ENCODE measurements at places on chromosomes 7 and 10.

- DNase-seq: no peak
Observed at GRCh38 chr7:85673876-85674275, 487.0 kb upstream of the SEMA3D start.

- DNase-seq: no peak
Observed at GRCh38 chr10:92880917-92881316, 32.6 kb downstream of the EXOC6 start.

DNA sequence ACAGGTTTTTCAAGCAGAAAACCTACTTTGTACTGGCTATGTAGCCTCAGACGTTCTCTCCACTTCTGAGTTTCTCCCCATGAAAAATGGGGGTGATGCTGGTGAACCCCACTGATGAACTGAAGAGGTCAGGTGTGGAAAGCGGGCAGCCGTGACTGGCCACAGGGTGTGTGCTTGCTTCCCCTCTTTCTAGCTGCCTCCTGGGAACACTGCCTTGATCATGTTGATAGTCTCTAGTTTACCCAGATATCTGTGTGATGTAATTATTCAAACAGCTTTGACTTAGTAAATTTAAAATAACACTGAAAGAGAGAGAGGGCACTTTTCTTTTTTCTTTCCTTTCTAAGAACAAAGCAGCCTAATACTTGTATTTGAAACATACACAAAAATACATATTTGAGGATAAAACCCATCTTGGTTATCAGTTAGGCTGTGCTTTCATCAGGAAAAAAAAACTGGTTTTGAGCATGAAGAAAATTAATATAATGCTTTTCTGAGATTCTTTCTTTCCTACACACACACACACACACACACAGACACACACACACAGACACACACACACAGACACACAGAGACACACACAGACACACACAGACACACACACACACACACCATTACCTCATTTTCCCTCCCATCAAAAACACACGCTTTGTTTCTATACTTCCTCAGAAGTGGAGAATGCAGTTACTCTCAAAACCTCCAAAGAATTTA lies 76.7 kb downstream of the MACC1 start:
- no peak for DNase-seq

DNA sequence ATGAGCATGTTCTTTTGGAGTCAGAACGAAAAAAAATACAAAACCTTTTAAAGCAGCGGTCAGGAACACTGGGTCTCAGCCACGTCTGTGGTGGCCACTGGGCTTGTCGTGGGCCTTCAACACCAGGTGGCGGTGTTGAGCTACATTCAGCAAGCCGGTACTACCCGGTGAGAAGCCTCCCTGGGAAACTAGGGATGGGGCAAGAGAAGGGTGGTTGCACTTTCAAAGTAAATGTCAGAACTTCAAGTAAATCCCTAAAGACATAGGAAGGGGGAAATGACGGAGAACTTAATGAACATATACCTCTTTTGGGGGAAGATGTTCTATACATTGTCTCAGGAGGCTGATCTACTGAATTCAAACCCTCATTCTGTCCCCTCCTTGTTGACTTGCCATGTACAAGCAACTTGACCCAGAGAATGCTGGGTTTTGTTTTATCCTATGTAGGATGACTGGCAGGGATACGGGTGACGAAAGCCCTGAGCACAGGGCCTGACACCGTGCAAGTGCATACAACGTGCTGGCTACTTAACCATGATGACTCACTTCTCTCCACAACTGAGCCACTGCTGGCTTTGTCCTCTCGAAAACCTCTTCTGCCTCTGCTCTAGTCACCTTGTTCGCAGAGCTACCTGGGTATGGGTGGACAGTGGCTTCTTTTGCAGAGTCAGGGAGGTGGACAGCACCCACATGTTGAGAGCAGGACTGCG lies 49.0 kb upstream of the BAMBI start:
- DNase-seq: peak; percentile 53

- no peak for DNase-seq
Observed at GRCh38 chr10:47030191-47030703, 119.0 kb downstream of the PTPN20 start.

GRCh38 chr10:49212783-49213182 lies 24.6 kb upstream of the TMEM273 start:
- no peak for DNase-seq

DNA sequence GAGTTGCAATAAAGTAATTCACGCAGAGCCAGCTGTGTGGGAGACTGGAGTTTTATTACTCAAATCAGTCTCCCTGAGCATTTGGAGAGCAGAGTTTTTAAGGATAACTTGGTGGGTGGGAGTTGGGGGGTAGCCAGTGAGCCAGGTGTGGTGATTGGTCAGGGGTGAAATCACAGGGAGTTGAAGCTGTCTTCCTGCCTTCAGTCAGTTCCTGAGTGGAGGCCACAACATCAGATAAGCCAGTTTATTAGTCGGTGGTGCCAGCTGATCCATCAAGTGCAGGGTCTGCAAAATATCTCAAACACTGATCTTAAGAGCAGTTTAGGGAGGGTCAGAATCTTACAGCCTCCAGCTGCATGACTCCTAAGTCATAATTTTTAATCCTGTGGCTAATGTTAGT lies 3.3 kb upstream of the CYP51A1 start:
- no peak for DNase-seq

GRCh38 chr10:33239257-33239656 lies 95.2 kb downstream of the NRP1 start:
- no peak for DNase-seq

DNA sequence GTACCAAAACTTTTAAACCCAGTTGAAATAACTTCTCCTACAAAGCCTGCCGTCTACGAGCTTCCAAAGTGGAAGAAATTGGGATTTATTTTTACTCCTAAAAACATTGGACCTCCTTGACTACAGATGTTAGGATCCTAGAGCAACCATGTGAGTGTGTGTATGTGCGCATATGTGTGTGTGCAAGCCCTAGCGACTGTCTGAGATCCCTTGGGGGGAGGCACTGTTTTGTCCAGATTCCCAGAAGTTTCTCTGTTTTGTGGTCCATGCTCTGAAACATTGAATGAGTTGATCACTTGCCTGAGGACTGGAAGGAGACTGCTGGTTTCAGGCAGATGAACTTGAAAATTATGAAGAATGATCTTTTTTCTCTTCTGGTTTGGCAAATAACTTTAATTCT lies 312.3 kb upstream of the ZNF32 start:
- no peak for DNase-seq

DNA sequence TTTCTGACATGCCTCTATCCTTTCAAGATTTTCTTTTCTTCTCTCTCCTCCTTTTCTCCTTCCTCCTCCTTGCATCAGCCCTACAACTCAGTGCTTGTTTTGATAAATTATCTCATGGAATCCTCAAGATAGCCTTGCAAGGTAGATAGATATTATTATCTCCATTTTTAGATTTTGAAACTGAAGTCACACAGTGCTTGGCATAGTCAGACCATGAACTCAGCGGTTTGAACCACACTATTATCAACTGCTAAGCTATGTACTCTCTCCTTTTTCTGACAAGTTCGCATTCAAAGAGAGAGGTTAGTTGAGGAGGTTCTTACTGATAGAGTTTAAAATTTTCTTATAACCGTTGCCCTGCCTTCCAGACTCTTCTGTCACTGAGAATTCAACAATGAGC lies 79.1 kb downstream of the SUGCT start:
- no peak for DNase-seq

DNA sequence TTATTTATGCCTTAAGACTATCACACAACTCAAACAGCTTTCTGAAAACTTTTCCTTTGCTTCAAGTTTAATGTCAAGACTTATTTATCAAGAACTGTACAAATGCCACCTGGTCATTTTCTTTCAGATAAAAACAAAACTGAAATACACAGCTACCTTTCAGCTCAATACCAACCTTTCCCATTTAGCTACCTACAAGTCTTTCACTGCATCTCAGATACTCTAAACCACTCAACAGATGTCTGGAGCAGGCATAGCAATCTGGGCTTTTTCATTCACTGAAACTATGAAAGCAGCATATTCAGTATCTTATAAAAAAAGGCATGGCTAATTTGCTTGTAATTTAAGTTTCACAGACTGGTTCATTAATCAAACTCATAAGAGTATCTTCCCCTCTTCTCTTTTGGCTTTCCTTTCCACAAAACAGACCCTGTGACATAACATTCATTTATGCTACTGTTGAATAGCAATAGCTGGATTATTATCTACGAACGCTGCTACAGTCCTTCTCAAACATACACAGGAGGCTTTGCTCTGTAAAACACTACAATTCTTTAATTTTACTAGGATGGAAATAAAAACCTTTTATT lies 8.2 kb downstream of the TRA2A start:
- DNase-seq: no peak

DNA sequence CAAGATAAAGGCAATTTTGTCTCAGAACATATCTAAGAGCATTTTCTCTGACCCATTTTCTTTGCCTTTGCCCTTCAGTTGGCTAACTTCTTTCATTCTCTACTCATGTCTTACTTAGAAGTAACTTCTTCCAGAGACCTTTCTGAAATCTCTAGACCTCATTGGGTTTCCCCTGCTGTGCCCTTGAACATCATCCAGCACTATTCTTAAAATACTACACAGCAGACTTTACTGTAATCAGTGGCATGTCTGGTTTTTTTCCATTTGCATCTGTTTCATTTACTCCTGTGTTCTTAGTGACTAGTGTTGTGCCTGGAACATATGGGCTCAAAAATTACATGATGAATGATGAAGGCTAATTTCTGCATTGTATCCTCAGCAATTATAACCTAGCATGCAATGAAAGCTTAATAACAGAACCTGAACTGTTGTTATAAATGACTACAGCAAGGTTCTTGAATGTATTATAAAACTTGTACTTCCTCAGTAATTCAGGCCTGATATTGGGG lies 301.9 kb downstream of the CDK14 start:
- DNase-seq: no peak

DNA sequence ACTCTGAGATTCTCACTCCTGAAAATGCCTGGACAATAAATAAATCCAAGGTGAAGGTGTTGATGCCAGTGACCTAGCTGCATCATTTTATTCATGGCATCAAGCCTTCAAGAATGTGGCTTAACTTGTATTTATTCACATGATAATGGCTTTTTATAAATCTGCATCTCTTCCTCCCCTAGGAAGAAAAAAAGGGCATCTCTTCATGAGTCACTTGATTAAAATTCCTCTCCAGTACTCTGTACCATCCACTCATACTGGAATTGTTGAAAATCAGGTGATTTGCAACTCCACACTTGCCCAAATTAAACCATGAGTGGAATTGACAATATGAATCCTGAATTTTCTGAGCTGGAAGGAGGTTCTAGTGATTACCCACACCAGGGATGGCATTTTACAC lies 30.2 kb downstream of the PTPRE start:
- no peak for DNase-seq

GRCh38 chr7:82481499-82482097 lies 38.0 kb upstream of the CACNA2D1 start:
- DNase-seq: no peak

- no peak for DNase-seq
Observed at GRCh38 chr10:89118091-89118490, 89.0 kb downstream of the CH25H start.

DNA sequence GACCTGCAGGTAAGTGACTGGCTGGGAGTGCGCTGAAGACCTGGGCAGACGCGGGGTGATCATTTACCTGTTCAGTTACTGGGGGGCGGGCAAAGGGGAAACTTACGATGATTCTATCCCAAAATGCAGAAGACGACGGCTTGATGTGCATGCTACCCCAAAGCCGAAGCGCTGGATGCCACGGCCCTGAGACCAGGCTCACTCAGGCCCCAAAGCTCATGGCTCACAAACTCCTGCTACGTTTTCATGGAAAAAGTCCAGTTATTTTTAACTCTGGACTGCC lies 200.6 kb downstream of the DIP2C start:
- DNase-seq: no peak

DNA sequence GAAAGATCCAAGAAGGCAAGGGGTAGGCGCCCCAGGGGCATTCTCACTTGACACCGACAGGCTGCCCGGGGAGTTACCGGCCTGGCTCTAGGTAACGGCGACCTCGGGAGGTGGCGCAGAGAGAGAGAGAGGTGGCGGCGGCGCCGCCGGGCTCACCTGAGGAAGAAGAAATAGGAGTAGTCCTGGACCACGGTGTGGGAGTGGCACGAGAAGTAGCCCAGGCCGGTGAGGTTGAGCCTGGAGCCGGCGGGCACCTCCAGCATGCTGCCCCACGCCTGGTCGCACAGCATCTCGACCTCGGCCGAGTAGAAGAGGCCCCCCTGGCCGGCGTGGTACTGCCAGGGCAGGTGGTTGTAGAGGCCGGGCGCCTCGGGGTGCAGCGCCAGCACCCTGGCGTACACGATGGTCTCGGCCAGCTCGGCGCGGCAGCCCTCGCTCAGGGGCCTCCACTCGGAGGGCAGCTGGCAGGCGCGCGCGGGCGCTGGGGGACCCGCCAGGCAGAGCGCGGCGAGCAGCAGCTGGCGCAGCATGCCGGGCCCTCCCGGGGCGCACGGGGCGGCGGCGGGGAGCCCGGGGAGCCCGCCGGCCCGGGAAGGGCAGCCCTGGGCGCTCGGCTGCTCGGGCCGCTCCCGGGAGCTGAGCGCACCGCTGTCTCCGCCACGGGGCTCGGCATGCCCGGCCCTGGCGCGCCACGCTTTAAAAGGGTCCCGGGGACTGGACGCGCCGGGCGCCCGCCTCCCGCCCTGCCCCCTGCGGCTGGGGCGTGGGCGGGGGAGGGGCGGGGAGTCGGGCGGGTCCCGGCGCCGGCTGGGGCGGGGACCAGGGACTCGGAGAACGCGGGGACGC lies at the start of gene CCDC3:
Gene CCDC3, minus strand, starts transcription at position 673 of the 846 bp plus-strand sequence. Its CDS starts 143 bp downstream, at position 530.
- DNase-seq: no peak

DNA sequence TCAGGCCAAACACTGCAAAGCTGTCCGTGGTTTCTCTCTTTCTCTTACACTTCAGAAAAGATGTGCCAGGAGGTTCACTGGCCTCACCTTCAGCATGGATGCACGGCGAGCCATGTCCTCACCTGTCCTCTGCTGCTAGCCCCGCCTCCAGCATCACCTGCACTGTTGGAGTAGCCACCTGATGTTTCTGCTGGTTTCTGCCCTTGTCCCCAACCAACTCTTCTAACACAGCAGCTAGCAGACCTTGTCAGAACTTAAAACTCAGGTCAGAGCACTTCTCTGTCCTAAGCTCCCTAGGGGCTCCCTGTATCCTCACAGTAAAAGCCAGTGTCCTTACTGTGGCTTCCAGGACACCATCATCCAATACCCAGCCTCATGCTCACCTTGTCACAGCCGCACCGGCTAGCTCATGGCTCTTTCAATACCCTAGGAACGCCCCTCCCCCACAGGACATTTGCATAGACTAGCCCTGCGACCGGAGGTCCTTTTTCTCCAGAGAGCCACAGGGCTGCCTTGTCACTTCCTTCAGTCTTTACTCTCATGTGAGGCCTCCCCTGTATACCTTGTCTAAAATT lies 15.2 kb downstream of the PALD1 start:
- DNase-seq: no peak

GRCh38 chr10:110414548-110415309 lies 83.0 kb upstream of the DUSP5 start:
- peak; percentile 78 for DNase-seq

DNA sequence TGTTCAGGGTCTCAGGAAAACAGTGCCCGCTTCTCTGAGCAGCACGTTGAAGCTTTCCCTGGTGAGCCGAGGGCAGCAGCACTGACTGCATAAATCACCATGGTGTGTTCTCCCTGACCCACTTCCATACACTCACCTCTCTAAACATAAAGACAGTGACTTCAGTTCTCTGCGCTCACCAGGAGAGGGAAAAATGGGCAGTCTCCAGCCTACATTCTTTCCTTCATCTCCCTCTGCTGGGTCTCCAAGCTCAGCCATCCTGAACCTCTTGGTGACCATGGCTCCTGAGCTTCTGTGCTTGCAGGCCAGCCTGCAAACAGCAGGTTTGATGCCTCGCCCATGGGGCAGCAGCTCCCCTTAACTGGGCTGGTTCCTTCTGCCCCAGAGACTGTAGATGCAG lies 236.6 kb upstream of the ZNF32 start:
- DNase-seq: no peak

Measured in CD4-positive, alpha-beta T cell (primary cell).